Gastroesophageal sphincter (tissue), 4 donors: ENCODE measurements at places on chromosomes 2 and 18.

DNA sequence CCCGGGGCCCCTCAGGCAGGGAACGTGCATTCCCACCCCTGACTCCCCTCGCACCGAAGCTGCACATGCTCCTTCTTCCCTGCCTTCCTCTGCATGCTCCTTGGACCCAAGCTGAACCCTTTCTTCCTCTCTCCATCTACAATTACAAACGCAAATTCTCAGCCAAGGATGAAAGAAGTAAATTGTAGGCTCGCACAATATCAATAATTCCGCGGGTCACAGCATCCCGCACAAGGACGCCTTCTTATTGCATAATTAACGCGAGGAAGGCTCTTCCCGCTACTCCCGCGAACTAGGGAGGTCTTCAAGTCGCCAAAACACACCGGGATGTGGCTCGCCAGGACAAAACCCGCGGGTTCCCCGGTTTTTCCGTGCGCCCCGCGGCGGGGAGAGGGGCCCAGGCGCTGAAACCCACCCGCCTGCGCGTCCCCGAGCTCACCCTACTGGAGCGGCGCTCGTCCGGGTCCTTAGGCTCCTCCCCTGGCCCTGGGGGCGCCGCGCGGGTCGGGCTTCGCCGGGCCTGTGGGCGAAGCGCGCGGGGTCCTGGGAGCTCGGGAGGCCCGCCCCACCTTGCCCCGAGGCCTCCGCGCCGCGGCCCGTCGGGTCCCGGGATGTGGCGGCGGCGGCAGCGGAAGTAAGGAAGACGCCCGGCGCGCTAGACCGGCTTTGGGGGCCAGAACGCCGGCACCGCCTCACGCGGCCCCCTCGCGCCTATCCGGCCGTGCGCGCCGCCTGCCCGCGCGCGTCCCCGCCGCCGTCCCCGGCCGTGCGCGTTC is at the start of gene CHST10:
Gene CHST10, minus strand, starts transcription at position 734 of the 776 bp plus-strand sequence. CDS start 10,993 bp downstream, outside the sequence.
- peak; percentile 90 for ATAC-seq

- no peak for ATAC-seq
Measured at GRCh38 chr2:102295566-102295965, 15.8 kb upstream of the IL1RL1 start.

DNA sequence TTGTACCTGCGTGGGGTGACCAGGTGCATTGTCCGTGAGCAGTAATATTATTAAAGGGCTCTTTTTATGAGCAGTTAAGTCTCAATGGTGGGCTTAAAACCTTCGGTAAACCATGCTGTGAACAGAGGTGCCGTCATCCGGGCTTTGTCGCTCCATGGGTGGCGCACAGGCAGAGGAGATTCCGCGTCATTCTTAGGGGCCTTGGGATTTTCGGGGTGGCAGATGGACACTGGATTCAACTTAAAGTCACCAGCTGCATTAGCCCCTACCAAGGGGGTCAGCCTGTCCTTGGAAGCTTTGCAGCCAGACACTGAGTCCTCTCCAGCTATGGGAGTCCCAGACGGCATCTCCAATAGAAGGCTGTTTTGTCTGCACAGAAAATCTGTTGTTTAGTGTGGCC is 107.7 kb downstream of the NFATC1 start:
- ATAC-seq = no peak

DNA sequence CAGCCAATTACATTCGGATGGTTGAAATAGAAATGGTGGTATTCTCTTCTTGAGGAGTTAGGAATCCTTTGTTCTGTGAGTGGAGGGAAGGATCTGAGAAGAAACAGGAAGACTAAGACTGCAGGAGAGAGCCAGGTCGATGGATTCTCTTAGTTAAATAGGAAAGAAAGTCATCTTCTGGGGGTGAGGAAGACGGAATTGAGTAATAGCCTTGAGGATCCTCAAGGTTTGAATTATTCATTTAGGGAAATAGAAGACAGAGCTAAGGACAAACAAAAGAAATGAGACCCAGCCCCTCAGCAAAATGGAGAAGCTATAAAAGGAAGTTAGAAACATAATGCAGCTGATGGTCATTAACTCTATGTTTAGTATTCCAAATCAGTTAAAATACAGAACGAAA is 1.8 kb downstream of the LAPTM4A start:
- ATAC-seq = no peak

GRCh38 chr2:236827997-236828396 is 257.7 kb upstream of the COPS8 start:
- ATAC-seq = no peak

- no peak for ATAC-seq
Measured at GRCh38 chr2:13003500-13003899, 286.8 kb downstream of the TRIB2 start.

DNA sequence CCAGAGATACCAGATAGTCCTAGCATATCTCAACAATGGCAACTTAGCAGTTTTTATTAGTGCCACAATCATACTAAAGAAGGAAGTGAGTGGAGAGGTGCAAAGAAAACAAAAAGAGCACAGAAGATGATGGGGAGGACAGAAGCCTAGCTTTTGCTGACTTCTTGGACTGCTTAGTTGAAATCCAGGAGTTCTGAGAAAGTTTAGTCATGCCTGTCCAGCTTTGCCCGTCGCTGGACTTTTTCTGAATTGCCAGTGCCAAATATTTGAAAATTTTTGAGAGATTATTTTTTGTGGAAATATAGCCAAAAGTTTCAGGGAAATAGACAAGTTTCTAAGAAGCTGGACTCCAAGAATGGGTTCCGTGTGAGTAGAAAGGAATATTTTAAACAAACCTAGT is 558.7 kb upstream of the TNP1 start:
- ATAC-seq = peak; percentile 21

DNA sequence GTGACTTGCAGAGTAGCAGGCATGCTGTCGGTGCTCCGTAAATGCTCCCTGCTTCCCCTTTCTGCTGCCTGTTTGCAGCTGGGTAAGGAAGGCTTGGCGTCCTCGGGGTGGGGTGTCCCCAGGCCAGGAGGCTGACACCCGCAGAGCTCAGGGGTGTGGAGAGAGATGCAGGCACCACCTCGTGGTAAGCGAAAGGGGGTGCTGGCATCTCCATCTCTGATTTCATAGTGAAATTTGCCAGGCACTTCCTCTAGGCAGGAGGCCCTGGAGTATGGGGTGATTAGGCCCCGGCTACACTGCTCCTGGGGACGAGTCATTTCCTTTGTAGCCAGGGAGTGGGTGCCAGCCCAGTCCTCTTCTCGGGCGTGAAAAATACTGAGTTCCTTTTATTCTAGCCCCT is 160.4 kb downstream of the KLHL29 start:
- no peak for ATAC-seq

- no peak for ATAC-seq
Measured at GRCh38 chr18:46268671-46269070, 164.5 kb downstream of the HAUS1 start.

DNA sequence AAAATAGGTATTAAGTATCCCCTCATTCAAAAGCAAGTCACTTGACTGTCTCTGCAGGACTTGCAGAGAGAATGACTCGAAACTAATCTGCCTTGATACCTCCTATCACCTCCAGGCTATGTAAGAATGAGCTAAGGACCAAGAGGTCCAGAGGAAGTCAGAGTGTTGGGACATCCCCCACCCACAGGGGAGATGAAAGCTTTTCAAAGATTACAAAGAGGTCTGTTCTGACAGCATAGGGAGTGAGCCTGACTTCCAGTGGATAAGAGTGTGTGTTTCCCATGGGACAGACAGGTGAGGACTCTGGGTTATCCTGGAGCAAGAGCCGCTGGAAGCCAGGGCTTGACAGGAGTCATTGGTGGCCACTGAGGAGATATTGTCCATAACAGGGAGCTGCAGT is 85.0 kb upstream of the TACR1 start:
- no peak for ATAC-seq

GRCh38 chr2:230898016-230898712 is 26.9 kb downstream of the GPR55 start:
- no peak for ATAC-seq

- no peak for ATAC-seq
Measured at GRCh38 chr2:25323042-25323514, 18.6 kb downstream of the DNMT3A start.

DNA sequence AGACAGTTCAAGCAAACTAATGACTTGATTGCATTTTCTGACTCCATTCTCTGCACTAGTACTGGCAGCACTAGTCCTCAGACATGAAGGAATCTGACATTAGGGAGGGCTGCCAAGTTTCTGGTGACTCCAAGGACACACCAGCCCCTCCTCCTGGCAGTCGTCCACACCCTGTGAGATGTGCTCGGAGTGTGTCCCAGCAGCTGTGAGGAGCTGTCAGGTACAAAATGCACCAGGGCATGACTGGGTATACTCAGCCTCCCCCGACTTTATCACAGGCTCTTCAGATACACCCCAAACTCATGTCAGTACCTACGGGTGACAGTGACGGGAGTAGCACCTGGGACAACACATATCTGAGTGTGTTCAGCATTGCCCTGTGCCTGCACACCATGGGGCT is 43.1 kb downstream of the EDAR start:
- ATAC-seq = no peak

GRCh38 chr2:144516981-144517865 is 2.7 kb downstream of the ZEB2 start:
- ATAC-seq = peak; percentile 75

DNA sequence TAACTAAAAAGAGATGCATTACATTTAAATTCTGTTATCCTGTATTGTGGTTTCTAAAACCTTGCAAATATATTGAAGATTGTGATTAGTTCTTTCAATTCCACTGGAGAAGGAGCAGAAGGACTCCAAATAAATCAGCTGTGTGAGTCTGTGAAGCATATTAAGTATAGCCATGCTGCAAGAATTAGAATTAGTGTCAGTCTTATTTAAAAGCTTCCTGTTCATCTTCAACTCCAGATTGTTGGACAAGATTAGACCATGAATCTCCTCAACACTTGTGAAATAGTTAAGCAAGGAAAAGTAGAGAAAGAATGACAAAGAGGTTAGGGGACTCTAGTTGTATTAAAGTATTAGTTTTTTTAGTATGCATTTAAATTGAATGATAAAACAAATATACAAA is 92.5 kb upstream of the LRP1B start:
- ATAC-seq = no peak

DNA sequence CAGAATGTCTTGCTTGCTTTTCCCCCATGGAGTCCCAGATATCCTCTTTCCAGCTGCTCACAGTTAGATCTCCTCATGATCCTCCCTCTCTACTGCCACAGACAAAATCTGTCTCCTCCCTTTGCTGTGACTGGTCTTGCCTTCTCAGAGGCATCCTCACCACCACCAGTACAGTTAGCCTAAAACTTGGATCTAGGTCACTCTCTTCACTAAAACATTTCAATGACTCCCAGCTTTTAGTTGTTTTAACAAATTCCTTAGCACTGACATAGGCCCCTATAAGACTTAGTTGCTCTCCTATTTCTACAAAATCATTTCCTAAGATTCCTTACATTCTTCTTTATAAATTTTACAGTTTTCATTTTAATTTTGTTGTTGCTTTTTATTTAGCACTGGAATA is 734.2 kb upstream of the CHAC2 start:
- ATAC-seq = no peak

GRCh38 chr2:63614448-63614968 is 25.7 kb downstream of the MDH1 start:
- no peak for ATAC-seq

GRCh38 chr2:97733341-97734035 is 20.1 kb downstream of the ZAP70 start:
- ATAC-seq = no peak

DNA sequence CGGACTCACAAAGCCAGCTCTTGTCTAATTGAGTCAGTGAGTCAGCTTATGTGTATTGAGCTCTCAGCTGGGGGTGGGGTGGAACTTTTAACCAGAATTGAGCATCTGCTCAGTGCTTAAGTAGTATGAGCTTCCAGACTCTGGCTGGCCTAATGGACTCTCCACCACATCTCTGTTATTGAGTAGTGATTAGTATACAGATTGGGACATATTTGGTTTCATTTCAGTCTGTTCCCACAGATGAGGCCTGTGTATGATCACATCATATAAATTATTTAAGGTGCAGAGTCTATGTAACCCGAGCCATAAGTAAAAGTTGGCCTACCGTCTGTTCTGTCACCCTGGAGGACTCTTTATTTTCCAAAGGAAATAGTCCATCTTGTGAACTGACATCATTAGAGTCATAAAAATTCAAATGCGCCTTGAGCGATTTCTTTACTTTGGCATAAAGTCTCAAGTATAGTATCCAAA is 152.1 kb downstream of the THSD7B start:
- no peak for ATAC-seq

DNA sequence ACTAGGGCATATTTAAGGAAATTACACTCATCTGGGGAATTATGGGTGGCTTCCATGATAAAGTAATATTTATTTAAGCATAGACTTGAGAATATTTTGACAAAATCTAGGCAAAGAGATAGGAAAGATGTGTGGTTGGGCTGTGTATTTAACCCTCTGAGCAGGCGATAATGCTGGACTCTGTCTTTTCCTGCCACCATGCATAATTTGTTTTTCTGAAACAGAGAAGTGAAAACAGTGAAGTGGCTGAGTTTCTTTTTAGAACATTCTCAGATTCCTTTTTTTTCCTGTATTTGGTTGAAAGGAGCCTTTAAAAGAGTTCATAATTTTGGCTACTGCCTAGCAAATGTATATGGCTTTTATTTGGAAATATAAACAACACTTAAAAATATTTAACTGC is 104.8 kb upstream of the CDH19 start:
- ATAC-seq = no peak

- no peak for ATAC-seq
Measured at GRCh38 chr2:159050426-159050825, 82.0 kb downstream of the TANC1 start.

- no peak for ATAC-seq
Measured at GRCh38 chr2:109129921-109130722, 1.1 kb downstream of the SH3RF3 start.

GRCh38 chr18:1916869-1917523 is 654.3 kb downstream of the METTL4 start:
- no peak for ATAC-seq

DNA sequence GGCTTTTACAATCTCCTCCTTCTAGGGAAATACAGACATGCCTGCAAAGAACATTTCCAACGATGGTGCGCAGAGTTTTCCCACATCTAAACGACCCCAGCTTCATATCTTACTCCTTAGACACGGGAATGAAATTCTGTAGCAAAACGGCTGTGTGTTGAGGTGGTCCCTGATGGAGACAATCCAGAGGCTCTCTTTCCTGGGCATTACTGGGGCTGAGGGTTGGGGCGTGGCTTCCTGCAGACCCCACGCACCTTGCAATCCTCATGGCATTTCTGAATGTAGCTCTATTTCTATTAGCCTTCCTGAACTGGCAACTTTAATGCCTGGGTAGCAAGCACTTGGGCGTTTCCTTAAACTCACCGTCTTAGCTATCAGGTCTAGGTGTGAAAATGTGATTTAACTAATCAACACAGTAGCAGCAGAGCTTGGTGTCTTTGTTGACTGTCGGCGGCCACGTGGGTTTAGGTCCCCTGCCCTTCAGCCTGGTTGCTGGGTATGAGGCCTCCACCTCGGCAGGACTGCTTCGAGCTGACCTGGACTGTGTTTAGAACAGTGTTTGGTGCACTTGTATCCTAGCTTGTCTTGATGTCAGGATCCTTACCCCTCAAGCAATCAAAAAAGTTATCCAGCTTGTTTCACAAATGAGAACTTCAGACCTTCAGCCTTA is 242.8 kb downstream of the GBX2 start:
- no peak for ATAC-seq

- no peak for ATAC-seq
Measured at GRCh38 chr2:240603846-240604245, 17.3 kb downstream of the CAPN10 start.
